NCI-H2081 (cell line): ENCODE measurements at places on chromosomes 7 and 10.

- DNase-seq, result peak; percentile 30
Observed at GRCh38 chr7:92057375-92057774, 76.9 kb downstream of the CYP51A1 start.

DNA sequence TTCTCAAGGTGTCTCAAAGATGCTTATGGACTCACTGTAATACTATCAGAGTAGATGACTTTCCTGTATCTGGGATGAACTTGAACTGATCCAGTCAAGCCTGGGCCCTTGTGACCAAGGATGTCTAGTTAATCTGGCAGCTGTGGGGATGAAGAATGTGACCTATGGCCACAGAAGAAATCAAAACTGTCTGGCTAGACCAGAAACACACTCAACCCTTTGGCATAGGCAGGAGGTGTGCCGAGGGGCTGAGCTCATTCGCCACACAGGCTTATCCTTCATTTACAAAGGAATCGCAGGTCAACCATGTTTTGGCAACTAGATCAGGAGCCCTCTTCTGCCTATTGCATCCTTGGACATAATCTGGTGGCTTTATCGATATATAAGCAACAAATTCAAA lies 110.6 kb downstream of the ATXN7L1 start:
- DNase-seq, result no peak

DNA sequence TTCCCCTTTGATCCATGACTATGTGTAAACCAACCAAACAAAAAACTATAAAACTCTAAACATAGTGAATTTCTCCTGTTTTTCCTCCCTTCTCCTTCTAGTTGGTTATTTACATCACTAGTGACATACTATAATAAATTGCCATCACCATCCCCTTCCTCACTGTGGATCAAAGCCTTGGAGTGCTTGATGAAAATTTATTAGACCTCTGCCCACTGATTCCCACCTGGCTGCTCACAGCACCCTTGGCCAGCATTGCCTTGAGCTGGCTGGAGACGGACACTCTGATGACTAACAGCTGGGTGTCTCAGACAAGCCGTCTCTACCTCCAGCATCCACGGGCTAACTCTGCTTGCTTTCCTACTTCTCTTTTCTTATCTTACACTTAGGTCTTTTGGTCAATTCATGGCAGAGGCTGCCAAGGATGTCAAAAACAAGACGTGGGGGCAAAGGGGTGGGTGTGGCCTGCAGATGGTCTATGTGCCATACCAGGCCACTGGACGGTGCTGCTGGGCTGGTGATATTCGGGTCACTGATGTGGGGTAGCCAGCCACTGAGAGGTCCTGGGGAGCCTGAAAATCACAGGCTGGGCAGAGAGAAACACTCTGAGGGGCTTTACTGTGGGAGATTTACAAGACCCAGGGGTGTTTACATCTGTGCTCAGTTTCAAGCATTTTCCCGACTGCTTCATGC lies 207.8 kb downstream of the TAX1BP1 start:
- no peak for DNase-seq

GRCh38 chr10:110664483-110665420 lies 20.6 kb downstream of the RBM20 start:
- no peak for DNase-seq

DNA sequence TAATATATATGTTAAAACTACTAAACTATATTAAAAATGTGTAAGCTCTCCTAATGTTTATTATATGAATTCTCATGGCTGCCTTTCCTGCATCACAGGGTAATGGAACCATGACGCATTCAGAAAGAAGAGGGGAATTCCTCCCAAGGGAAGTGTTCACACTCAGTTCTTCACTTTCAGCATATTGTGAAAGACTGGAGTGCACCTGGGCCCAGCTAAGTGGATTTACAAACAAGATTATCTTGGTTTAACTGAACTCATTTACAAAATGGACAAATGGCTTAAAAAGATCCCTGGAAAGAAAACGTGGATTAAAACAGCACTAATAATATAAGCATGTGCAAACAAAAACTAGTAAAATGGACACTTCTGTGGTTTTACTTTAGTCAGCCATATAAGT lies 149.8 kb downstream of the DOCK4 start:
- DNase-seq, result peak; percentile 12

- DNase-seq, result no peak
Observed at GRCh38 chr7:135714534-135715009, 13.4 kb downstream of the SLC13A4 start.

DNA sequence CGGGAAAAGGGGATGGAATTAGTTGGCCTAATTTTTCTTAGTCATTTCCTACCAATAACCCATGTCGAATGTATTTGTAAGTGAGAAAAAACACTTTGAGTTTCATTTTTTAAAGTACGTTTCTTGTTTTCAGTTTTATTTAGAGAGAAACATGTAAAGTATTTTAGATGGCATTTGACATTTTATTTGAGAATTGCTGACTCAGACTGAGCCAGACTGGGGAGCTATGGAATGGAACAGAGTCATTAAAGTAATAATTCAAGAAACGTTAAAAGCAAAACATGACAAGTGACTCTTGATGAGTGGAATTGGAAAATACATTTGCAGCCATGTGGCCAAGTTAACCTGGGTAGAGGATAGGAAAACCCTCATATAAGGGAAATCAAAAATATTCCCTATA lies 286.1 kb upstream of the NPSR1 start:
- DNase-seq, result no peak

GRCh38 chr7:81014908-81015307 lies 96.1 kb upstream of the SEMA3C start:
- no peak for DNase-seq

- DNase-seq, result no peak
Observed at GRCh38 chr10:124004663-124005004, 88.8 kb downstream of the CHST15 start.

GRCh38 chr7:45589915-45590678 lies 15.9 kb downstream of the ADCY1 start:
- DNase-seq, result no peak

DNA sequence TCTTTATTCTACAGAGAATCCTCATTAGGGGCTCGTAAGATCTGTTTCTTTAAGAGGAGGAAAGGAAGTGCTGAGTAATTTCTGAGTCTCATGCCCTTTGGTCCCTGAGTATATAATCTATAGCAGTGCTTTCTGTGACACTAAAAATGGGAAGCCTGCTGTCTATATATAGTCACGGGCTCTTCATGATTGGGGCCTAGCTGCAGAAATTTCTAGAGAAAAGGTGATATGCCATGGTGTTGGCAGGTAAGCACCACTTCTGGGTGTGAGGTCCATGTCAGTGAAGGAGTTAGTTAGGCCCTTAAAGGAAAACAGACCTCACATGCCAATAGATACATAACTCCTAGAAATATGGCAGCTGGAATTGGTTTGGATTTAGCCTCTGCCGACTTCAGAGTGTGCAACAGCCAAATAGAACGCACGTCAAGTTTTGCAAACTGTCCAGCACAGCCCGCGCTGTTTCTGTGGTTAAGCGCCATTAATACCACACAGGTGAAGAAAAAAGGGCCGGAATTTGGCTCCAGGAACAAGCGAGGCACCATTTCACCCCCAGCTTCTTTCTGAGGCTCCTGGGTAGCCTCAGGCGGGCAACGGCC lies 123.2 kb downstream of the TACC2 start:
- no peak for DNase-seq

GRCh38 chr10:11156480-11156879 lies 138.8 kb downstream of the CELF2 start:
- DNase-seq, result no peak

- no peak for DNase-seq
Observed at GRCh38 chr10:4131407-4132215, 346.6 kb upstream of the KLF6 start.

GRCh38 chr7:123958186-123958703 lies 33.2 kb downstream of the SPAM1 start:
- no peak for DNase-seq
